NCI-H146 (cell line): ENCODE measurements at places on chromosomes 1 and 21.

DNA sequence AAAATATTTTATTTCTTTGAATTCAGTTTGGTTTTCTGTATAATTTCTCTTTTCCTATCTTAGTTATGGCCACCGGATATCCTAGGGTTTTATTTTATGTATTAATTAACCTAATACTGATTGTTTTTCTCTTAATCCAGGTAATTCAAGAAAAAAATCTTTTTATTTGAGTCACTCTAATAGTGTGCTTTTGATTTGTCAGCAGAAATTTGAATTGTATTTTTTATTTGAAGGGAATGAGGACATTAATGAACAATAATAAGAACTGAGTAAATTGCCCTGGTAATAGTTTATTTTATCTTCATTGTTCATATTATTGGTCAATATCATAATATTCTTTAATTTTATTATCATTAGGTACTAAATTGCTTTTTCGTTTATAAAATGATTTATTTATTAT, 120.1 kb downstream of the USP25 start:
- DNase-seq, result no peak

DNA sequence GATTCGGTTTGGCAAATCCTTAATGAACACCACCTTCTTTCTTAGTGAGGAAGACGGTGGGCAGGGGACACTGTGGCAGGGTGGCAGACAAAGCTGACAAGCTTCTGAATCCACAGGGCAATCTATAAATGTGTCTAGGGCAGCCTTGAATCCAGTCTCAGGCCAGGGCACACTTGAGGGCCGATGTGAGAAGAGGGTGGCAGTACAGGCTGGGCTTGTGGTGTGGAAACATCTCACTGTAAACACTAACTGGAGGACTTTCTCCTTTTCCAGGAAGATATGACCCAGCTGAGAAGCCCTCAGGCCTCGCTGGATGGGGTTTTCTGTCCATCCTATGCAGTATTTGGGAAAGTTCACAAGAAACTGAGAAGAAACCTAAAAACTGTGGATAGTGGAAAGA, 46.5 kb downstream of the PKP1 start:
- DNase-seq, result no peak

- DNase-seq, result no peak
Observed at GRCh38 chr1:154888757-154889156, 18.7 kb upstream of the KCNN3 start.

GRCh38 chr1:183806125-183806524, 1.2 kb downstream of the RGL1 start:
- DNase-seq, result no peak

GRCh38 chr1:11281518-11282331, 8.7 kb downstream of the UBIAD1 start:
- no peak for DNase-seq

GRCh38 chr1:119791377-119791776, 19.9 kb downstream of the REG4 start:
- no peak for DNase-seq

DNA sequence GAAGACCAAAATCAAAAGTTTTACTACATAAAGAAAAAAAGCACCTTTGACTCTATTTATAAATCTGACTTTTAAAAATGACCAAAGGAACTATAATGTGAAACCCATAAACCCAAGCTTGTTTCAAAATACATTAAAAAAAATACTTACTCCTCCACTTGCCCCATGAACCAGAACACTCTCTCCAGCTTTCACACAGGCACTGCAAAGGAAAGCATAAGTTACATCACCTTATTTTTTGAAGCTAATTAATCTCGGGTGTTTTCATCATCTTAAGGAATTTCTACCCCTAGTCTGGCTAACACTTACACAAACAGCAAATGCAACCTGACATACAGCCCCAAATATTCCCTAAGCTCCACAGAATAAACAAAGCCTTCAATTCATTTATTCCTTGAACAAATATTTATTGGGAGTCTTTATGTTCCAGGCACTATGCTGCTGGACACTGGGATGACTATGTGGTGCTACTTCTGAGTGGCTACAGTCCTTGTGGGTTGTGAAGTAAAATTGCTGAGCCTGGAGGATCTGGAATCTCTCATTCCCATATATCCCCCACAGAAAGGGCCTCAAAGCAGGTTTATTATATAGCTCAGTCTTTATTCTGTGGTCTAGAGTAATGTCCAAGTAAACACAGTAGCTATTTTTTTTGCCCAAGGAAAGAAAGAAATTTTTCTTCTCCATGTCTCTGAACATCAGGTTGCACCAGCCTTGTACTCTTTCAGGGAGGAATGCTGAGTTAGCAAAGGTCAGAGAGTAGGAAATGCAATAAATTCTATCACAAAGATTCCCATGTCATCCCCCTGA, 18.2 kb downstream of the CRYZ start:
- no peak for DNase-seq

DNA sequence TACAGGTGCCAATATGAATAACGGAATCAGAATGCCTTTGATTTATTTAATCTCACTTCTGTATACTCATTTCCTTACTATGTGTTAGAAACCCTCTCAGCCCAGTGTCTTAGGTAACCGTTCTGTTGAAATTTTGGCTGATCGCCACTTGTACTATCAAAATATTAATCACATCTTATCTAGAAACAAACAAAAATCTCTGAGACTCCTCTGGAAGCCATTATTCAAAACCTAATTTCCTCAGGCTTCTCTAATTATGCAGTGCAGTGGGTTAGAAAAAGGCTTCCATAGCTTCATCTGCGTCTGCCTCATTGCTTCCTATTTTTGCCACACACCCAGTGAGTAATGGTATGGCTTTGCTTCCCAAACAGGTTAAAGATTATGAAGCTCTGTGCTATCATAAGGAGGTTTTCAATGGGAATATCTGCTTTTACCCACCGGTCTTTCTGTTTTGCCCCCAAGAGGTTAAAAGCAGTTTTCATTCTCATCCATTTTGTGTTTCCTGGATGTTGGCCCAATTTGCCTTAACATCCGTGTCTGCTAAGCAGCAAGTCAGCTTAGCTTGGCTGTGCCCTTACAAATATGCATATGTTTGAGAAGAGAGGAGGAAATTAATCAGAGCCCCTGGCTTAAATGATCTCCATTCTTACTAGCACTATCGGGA, 129.6 kb downstream of the RYR2 start:
- DNase-seq, result no peak

DNA sequence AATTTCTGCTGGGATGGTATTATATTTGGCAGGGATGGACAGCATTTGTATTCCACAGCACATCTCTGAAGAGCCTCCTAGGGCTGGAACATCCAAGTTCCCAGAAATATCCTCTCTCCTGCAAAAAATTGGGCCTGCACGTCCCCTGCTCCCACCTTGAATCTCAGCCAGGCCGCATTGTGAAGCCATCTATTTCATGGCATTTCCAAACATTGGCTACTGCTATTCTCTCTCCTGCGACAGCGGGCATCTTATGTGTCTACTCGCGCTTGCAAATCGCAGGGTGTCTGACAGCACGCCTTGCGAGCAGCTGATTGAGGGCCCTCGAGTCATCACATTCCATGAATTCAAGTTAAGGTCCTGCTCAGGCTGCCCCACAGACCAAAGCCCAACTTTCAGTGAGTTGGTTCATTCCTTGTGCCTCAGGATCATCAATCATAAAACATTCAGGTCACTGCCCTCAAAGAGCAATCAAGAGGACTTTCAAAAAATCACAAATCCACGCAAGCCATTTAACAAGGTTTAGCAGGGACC, 15.8 kb downstream of the RGS8 start:
- DNase-seq, result no peak

- no peak for DNase-seq
Observed at GRCh38 chr1:18320051-18320450, 160.7 kb upstream of the KLHDC7A start.

GRCh38 chr21:18716578-18717138, 313.1 kb upstream of the TMPRSS15 start:
- DNase-seq, result peak; percentile 1

DNA sequence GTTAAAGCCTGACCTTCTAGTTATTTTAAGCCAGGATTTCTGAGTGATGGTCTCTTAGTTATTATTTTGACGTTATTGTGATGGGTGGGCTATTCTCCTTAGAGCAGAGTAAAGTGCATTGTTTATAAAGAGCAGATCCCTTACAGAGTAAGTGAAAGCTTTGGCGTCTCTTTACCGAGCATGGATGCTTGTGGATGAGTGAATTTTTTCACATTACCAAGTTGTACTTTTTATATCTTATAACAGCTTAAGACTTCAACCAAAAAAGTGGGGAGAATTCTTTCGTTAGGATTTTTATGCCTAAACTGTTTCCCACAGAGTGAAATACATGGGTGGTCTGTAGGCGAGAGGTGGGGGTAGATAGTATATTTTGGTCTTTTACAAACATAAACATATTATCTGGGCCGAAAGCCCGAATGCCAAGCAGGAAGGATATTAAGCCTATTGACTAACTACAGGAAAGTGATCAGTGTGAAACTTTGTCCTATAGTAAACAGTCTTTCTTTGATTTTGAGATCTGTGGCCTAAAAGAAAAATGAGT, 279.1 kb upstream of the C1orf105 start:
- no peak for DNase-seq

- DNase-seq, result no peak
Observed at GRCh38 chr1:36889478-36890226, 144.7 kb downstream of the GRIK3 start.

DNA sequence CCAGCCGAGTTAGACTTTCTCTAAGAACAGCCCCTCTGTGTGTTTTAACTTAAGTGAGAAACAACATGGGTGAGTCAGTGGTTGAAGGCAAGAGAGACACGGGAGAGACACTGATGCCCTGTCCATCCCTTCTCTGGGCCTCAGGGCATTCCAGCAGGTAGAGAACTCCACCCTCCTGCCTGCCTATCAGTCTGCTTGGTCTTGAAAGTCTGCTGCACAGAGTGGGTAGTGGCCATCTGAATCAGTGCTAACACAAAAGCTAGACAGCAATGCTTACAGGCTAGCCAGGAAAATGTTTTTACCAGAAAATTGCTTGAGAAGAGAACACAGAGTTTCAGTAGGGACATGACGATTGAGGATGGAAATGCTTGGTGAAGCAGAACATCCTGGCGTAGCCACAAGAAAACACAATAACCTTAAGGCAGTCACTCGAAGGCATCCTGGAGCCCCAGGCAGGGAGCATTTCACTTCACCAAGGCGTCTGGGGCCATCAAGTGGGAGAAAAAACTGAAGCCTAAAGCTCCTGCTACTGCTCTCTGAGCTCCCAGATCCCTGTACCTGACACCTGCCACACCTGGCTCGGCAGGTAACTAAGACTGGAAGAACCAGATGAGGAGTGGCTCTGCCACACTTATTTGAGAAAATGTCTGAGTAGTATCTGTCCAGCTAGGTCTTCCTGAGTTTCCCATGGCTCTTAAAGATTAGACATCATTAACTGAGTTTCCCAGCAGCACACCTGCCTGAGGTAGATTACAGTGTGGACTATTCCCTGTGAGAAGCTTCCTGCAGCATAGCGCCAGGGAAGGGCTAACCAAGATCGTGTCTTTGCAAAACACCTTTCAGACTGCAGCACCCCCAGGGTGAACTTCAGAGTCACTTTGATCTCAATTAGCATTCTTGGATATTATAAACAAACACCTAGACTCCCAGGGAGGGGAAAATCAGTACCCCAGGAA, 18.1 kb upstream of the LBR start:
- peak; percentile 42 for DNase-seq

- peak; percentile 34 for DNase-seq
Observed at GRCh38 chr1:168555508-168556046, 11.8 kb upstream of the XCL2 start.

GRCh38 chr1:10399444-10399941, 629 bp downstream of the PGD start:
- no peak for DNase-seq

GRCh38 chr1:34276606-34277005, 99.9 kb downstream of the C1orf94 start:
- no peak for DNase-seq

DNA sequence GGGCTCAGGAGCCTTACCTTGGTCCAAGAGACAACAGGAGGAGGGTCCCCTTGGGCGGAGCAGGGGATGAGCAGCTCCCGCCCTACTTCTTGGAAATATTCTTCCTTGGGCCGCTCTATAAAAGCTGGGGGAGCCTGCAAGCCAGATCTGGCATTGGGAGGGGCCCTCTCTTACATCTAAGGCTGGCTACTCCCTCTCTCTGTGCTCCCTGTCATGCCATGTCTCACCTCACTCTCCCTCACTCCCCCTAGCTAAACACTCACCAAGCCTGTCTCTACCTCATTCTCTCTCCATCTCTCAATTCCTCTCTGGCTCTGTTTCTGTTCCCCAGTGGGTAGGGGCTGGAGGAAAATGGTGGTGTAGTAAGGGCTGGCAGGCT, 6.5 kb upstream of the TAGLN2 start:
- DNase-seq, result no peak

GRCh38 chr1:156905651-156906050, 12.1 kb downstream of the PEAR1 start:
- no peak for DNase-seq

- DNase-seq, result no peak
Observed at GRCh38 chr1:201156819-201157218, 2.5 kb upstream of the TMEM9 start.

DNA sequence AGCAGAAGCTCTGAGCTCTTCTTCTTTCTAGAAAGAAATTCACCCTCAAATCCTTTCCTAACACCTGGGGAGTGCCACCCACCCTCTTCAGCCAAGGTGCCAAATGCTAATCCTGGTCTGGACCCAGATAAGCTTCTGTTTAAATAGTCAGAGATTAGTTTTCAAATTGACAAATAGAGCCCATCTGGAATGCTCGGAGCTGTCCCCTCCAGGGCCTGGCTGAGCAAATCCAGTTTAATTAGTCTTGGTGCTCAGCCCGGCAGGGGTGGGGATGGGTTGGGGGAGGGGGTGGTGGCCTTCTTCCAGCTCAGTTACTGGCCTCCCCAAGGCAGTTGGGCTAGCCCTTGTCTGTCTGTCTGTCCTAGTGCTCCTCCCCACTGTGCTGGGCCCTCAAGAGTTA, 269.5 kb downstream of the GRIK3 start:
- DNase-seq, result peak; percentile 64

DNA sequence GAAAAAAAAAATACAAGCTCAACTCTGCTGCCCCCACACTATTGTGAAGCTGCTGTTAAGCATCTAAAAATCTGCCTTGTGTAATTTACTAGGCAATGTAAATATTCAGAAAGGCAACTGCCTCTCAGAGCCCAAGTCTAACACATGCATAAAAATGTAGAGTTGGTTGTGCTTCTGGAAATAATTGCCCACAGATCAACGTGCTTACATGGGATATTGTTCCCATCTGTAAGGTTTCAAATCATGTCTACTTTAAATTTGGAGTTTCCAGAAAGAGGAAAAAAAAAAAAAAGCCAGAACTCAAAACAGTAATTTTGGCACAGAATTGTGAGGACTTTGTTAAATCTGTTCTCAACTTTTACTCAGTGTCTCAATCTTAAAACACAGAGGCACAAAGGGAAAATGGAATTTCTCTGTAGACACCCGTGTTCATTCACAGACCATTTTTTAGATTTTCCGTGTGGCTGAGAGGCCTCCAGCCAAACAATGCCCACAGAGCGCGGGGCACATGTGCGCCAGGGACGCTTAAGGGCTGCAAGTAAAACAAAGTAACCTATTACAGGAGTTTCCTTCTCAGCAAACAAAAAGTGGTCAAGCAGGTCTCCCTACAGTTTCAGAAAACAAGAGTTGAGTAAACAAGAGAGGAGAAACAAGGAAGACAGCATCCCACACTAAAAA, 115.5 kb downstream of the RERE start:
- peak; percentile 60 for DNase-seq

- no peak for DNase-seq
Observed at GRCh38 chr1:36126797-36127500, 1.9 kb upstream of the COL8A2 start.

GRCh38 chr1:30036666-30037065, 686.7 kb downstream of the MATN1 start:
- DNase-seq, result no peak

GRCh38 chr1:197320991-197321531, 53.0 kb downstream of the CRB1 start:
- DNase-seq, result no peak

GRCh38 chr1:7495962-7496361, 275.1 kb upstream of the VAMP3 start:
- peak; percentile 6 for DNase-seq
